ENCODE measurements at places on chromosomes 3 and 15.

DNA sequence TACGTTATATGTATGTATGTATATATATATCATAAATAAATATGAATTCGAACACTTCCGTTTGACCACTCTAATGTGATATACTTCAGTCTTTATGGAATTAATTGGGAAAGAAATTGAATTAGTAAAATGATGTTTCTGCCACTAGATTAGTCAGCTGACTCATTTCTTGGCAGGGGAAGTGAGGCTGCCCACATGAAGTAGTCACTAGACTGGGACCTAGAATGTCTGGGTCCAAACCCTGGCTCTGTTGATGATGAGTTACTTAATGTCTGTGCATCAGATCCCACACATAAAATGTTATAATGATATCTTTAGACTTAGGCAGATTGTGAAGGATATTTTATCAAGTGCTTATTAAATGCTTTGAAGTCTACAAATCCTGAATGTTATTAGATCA is 27.4 kb upstream of the ARL14 start:
- no peak for DNase-seq

- DNase-seq = no peak
Observed at GRCh38 chr3:39108200-39108710, 775 bp downstream of the TTC21A start.

- DNase-seq = no peak
Observed at GRCh38 chr15:60869851-60870250, 359.3 kb downstream of the RORA start.

DNA sequence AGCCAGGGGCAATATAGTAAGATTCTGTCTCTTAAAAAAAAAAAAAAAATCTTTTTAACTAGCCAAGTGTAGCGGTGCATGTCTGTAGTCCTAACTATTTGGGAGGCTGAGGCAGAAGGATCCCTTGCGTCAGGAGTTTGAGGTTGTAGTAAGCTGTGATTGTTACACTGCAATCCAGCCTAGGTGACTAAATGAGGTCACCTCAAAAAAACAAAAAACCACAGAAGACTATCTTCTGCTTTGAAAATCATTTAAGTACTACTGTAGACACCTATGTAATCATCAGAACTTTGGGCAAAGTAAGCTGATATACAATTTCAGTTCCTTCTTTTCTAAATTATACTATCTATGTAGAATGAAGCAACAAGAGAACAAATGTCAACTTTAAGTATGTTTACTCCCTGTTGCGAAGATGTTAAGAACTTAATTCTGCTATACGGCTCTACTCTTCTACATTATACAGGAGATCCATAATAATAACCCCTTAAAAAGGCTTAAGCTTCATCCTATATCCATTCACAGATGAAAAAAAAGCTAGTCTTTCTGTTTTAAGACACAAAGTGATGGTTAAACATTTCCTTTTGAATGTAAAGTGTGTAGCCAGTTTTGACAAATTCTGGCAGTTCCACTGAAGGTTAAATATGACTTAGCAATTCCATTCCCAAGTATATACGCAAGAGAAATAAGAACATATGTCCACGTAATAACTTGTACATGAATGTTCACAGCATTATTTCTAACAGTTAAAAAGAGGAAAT is 15.2 kb downstream of the DAZL start:
- no peak for DNase-seq

DNA sequence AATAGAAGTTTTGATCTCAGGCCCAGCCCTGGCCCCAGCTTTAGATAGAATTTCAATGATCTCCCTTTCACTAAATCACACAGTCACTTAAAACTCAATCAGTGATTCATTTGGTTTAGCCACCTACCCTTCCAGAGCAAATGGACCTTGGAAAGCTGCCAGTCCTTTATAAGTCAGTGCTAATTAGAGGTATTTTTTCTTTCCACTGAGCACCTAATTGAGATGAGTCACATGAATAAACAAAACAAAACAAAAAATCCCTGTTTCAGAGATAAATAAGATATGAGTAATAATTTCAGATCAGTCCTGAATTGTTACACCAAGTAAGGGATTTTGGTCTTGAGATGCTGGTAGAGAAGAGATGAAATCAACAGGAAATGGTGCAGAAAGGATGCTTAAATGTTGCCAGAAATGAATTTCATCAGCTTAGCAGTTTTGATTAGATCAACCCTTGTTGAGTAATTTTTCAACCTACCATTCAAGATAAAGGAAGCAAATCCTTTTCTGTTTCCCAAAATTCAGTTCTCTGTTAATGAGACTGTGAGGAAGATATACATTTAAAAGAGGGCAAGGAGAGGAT is 352.0 kb upstream of the COL8A1 start:
- DNase-seq = no peak

Data from stimulated activated CD4-positive, alpha-beta T cell treated with anti-CD3 and anti-CD28 coated beads, Interleukin-1b, Interleukin-23, amount 100 ng/mL, for 4 hours (primary cell).